Epithelial cell of prostate (primary cell): ENCODE measurements at places on chromosomes 6 and 20.

- no peak for DNase-seq
Observed at GRCh38 chr6:89657445-89658158, 19.1 kb upstream of the LYRM2 start.

DNA sequence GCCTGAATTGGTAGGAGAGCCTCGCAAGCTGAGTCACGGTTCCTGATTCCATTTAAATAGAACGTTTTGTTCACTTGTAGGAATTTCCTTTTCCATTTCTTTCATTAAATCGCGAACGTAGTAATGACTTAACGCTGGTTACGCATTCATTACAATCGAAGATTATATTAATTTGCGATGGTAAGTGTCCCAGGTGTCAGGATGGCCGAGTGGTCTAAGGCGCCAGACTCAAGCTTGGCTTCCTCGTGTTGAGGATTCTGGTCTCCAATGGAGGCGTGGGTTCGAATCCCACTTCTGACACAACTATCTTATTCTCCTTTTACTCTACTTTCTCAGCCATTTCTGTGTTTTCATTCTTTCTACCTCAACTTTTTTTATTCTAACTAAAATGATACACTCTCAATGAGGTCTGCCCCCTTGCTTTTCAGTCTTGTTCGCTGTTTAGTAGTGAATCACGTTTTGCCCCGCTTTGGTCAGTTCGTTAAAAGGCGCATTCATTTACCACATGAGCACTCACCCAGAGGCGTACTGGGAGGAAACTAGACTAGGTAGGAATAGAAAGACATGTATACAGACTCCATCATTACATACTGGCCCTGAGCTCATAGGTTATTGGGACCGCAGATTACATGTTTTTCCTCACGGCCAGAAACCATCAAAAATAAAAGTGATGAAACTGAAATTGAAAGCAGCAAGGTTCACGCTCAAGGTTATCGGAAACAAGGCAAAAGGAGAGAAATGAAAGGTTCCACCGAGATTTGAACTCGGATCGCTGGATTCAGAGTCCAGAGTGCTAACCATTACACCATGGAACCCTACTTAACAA is 17.3 kb upstream of the TRIM27 start:
- no peak for DNase-seq

- DNase-seq = peak; percentile 67
Observed at GRCh38 chr6:27518881-27519795, 46.2 kb upstream of the ZNF184 start.

DNA sequence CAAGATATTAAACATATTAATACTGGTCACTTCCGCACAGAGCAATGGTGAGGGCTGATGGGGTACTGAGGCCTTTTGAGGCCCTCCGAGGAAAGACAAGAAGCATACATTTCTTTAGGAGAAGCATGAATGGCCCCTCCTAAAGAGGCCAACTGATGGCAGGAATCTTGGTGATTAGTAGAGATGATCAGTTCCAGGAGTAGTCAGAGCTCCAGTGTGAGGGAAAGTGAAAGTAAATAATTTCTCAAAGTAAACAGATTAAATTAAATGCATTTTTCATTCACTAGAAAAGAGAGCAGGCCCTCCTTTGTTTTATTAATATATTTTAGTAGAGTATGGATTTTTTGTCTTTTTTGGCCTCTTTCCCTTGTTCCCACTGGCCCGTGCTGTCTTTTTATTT is 38.2 kb downstream of the NOX3 start:
- DNase-seq = no peak

DNA sequence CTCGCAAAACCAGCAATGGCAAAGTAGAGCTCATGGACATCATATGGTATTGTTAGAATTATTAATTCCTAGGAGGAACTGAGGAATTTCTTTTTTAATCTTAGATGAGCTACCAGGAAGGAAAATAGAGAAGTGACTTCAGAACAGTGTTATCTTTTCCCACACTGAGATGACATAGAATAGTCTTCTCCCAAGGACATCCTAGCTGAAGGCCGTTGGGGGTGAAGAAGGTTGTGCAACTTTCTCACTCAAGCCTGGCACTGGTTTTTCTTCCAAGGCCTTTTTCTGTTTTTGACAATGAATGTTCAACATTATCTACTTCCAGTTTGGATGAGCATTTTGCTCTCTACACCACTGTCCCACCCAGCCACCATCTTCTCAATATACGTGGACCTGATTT is 35.8 kb upstream of the MAS1 start:
- DNase-seq = no peak

DNA sequence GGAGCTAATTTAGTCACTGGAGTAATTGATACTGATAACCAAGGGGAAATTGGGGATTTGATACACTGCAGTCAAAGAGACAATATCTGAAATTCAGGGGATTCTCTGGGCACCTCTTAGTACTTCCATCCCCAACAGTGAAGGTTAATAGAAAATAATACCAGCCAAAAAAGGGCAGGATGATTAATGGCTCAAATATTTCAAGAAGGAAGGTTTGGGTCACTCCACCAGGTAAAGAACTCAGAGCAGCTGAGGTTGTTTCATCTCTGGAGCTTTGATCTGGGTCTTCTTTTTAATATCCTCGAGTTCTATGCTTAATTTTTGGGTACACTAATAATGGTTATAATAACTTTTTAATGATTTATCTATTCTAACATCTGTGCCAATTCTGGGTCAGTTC is 70.8 kb downstream of the CDKAL1 start:
- DNase-seq = no peak
